Stimulated activated CD8-positive, alpha-beta memory T cell treated with anti-CD3 and anti-CD28 coated beads, Interleukin-4, amount 100 ng/mL, for 4 hours (primary cell): ENCODE measurements at places on chromosomes 2 and 18.

- DNase-seq = no peak
Measured at GRCh38 chr18:48817021-48817461, 133.7 kb downstream of the SMAD7 start.

DNA sequence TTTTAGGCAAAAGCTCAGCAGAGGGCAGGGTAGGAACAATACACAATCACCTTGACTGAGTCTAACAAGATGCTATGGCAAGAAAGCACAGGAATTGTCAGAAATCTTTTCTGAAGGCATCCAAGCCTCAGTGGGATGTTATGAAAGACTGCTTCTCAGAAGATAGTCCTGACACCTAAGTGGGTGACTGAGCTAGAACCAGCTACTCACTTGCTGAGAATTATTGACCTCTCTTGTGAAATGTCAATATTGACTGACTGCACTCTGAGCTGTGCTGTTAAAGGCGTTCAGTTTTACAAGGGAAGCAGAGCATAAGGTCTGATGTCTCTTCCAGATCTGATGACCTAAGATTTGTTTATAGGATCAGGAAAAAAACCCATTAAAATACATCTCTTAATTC, 46.1 kb downstream of the TACR1 start:
- no peak for DNase-seq

DNA sequence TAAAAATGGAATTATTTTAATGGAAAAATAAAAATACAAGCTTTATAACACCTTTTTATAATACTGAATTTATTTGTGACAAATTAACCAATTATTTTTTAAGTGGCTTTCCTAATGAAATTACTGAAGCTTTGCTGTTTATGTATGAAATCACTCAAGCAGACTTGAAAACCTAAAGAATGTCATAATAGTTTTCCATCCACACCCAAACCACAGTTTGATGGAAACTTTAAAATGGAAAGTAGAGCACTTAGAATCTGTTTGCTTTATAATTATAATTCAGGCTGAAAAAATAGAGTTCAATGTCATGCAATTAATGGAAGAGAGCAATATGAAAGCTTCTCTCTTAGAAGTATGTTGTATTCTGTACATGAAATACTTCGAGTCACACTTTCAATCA, 31.6 kb upstream of the WDR75 start:
- no peak for DNase-seq

GRCh38 chr2:222298001-222298310, 842 bp downstream of the PAX3 start:
- DNase-seq = no peak

- no peak for DNase-seq
Measured at GRCh38 chr2:67733517-67733916, 329.3 kb downstream of the C1D start.

DNA sequence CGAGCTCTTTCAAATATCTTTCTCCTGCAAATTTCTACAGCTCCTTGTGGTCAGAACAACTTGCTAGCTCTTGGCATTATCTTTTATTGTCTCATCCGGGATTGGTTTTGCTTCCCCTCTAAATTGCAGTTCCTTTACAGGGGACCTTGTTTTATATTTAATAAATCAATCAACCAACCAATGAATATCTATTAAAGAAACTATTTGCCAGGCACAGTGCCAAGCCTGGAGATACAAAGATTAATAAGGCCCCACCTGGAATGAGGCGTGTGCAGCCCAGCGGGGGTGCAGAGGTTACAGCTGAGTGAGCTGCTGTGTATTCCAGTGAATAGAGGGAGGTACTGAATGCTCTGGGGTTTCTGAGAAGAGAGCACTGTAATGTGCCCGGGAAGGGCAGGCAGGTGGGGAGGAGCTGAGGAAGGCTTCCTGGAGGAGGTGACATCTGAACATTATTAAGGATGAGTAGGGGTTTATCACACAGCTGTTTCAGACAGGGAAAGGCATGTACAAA, 51.8 kb downstream of the LIPG start:
- no peak for DNase-seq

GRCh38 chr2:257429-257828, 6.4 kb downstream of the SH3YL1 start:
- no peak for DNase-seq

GRCh38 chr2:75666911-75667310, 20.3 kb downstream of the MRPL19 start:
- DNase-seq = no peak

- DNase-seq = no peak
Measured at GRCh38 chr2:127256381-127256780, 36.3 kb upstream of the CYP27C1 start.

DNA sequence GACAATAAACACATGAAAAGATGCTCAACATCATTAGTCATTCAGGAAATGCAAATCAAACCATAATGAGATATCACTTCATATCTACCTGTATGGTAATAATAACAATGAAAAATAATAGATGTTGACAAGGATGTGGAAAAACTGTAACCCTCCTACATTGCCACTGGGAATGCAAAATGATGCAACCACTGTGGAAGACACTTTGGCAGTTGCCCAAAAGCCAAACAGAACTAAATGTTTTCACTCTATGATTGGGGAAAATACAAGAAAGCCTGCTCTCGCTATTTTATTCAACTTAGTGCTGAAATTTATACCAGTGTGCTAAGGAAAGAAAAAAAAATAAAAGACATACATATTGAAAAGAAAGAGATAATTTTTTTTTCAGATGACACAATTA, 934.5 kb downstream of the CNTNAP5 start:
- no peak for DNase-seq

- no peak for DNase-seq
Measured at GRCh38 chr2:11687736-11688135, 17.7 kb upstream of the NTSR2 start.

- DNase-seq = no peak
Measured at GRCh38 chr2:121617042-121617599, 32.1 kb downstream of the CLASP1 start.

DNA sequence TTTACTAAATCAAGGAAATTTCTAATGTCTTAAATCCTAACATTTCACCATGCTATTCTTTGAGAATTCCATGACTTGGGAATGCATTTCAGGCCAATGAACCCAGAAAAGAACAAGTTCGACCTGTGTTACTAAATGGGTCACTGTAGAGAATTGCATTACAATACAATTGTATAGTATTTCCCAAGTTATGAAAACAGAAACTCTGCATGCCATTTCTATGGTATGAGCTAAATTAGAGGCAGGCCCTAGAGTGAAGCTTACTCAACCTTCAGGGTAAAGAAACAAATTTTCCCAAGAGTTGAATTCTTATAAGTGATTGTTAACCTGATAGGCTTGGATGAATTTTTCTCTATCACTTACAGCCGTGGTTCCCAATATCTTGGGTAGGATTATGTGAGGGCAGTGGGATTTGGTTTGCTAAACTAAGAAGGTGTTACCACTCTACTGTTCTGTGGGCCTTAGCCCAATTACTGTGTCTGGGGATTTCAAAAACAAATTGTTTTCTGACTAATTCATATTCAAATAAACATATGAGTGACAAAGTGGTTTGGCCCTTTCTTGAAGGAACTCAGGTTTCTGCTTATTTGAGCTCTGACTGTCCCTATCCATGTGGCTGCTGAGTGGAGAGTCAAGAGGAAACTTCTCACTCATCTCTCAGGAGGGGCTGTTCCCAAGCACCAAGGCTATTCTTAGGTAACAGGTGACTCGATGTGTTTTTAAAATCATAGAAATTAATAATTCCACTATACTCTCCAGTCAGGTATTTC, 11.2 kb upstream of the SERPINB7 start:
- DNase-seq = no peak

DNA sequence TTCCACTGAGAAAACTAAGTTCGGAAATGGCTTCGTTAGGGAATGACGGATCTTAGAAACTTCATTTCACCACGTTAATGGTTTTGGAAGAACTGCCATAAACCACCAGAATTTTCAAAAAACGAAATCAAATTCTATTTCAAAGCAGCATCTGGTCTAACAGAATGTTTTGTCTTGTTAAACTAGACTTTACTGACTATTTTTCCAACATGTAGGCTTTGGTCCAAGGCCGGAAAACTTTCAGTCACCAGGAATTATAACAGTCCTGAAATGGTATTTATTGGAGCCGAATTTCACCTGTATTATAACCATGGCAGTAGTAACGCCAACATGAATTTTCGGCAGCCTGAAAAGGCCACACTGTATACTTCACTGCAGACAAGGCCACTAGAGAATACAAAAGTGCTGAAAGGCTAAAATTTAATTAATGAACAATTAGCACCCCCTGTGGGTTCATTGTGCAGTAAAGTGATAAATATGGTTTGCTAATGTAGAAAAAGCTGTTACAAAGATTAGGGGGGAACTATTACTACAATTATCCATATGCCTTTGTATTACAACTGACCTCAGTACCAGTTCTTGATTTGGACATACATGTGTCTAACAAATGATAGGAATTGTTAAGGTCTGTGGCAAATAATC, 116.4 kb downstream of the ZNF521 start:
- DNase-seq = no peak

DNA sequence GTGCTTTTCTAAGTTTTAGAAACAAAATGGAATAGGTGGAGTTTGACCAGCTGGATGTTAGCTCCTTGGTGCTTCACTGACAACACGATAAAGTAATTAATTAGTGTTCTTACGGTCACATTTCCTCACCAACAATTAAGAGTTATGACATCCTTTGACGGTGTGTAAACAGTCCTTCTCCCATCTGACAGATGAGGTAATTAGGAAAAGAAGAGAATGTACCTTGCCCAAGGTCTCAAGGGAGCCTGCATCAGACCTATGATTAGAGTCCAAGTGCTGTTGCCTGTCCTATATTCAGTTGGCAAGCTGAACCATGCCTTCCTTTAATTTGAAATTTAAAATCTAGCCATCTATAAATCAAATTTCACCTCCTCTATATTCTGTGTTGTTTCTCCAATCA, 48.3 kb upstream of the STK17B start:
- no peak for DNase-seq

- no peak for DNase-seq
Measured at GRCh38 chr2:37142546-37142945, 14.2 kb downstream of the EIF2AK2 start.

GRCh38 chr2:60515721-60516226, 37.7 kb downstream of the BCL11A start:
- no peak for DNase-seq

DNA sequence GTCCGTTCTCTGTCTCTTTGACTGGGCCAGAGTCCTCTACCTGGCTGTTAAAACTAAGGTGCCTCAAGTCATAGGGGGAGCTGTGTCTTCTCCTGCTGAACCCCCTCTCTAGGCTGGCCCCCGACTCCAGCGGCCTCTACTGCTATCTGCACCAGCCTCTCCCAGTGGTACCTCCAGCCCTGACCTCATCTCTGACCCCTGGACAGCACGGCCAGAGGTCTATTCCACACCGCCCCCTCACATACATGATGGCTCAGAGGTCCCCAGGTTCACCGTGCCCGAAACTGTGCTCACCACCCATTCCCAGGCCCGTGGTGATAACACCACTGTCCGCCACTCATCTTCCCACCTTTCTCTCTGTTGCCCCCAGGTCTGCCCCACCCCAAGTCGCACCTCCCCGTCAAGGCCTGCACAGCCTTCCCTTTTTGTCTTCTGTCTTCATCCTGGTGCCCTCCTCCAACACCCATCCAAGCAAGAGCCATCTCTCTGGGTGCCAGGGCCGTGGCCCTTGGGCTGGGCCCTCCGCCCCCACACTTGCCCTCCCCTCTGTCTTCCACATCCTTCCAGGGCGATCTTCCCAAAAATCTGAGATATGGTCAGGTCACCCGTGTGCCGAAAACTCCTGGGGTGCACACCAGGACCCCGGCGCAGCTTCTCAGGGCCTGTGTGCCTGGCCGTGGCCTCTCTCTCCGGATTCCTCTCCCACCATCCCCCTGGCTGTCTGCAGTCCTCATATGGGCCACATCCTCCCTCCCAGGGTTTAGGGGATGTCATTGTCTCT, 134.4 kb upstream of the ID2 start:
- DNase-seq = no peak

GRCh38 chr18:79871026-79871390, 73.3 kb downstream of the KCNG2 start:
- DNase-seq = no peak

DNA sequence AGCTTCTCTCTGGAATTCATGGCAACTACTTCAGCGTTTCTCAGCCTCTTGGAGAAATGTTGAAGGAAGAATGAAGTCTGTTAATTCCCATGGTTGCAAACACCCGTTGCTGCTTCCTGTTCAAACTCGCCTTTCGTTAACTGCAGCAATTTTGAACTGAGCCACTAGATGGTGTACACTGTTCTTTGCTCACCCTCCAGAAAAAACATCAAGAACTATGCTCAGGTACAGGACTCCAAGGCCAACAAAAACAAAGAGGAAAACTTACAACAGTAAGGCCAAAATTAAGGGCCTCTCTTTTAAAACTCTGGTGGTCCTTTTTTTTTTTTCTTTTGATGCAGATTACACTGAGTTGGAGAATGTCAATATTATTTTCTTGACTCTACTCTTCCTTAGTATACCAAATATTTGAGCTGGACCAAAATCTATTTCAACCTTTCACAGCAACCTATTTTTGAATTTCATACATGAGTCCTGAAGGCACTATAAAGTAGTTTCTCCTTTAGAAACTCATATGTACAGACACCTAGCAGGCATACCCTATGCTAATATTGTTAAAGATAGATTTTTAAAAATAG, 58.2 kb downstream of the KLHL14 start:
- DNase-seq = no peak

DNA sequence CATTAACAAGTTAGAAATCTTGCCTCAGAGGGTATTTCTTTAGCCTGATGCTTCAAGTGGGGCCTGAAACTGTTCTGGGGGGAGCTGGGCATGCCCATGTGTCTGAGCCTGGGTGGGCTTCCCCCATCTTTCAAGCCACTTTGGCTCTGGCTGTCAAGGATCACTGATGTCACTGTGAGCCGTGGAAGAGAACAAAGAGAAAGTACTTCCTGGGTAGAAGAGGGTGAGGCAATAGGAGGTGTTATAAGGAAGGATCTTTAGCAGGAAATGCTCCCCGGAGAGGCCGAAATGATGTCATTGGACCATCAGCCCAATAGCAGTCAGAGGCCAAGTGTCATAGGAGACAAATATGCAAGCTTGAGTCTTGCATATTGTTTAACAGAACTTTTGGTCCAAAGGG, 228.4 kb upstream of the MEX3C start:
- no peak for DNase-seq

GRCh38 chr2:10495311-10495987, 47.3 kb upstream of the ODC1 start:
- DNase-seq = no peak

DNA sequence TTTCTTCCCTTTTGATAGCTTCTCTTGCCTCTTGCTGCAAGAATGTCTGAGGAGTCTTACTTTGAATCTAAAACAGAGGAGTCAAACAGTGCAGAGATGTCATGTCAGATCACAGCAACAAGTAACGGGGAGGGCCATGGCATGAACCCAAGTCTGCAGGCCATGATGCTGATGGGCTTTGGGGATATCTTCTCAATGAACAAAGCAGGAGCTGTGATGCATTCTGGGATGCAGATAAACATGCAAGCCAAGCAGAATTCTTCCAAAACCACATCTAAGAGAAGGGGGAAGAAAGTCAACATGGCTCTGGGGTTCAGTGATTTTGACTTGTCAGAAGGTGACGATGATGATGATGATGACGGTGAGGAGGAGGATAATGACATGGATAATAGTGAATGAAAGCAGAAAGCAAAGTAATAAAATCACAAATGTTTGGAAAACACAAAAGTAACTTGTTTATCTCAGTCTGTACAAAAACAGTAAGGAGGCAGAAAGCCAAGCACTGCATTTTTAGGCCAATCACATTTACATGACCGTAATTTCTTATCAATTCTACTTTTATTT, 133.5 kb upstream of the CDCA7 start:
- no peak for DNase-seq
